CD8-positive, alpha-beta memory T cell (primary cell): ENCODE measurements at places on chromosomes 1 and 21.
A peak's percentile ranks its signal among the peaks of the same experiment; 100 is the strongest.

DNA sequence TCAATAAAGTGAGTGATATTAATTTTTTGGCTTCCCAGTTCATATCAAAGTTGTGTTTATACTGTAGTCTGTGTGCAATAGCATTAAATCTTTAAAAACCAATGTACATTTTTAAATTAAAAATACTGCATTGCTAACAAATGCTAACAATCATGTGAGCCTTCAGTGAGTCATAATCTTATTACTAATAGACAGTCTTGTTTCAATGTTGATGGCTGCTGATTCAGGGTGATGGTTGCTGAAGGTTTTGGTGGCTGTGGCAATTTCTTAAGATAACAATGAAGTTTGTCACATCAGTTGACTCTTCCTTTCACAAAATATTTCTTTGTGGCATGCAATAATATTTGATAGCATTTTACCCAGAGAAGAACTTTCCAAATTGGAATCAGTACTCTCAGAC is 109.0 kb downstream of the ZMYM4 start:
- DNase-seq: no peak

- DNase-seq: no peak
Observed at GRCh38 chr1:177171536-177172123, 872 bp downstream of the BRINP2 start.

GRCh38 chr1:213759359-213760181 is 228.2 kb upstream of the PROX1 start:
- no peak for DNase-seq

DNA sequence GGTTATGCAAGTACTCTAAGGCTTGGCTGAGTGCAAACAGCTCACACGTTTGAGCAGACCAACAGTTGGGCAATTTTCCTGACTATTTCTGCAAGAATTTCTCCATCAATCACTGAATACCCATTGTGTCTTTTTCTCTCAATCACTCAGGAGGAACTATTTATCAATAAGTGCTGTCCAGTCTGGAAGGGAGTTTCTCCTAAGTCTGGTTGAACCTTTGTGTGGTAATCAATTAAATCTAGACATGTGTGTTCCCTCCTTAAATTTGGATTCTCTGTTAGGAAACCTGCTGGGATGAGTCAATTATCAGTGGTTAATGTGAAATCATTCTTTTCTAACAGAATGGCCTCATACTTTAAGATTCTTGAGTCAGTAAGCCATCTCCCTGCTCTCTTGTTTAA is 6.8 kb upstream of the AADACL3 start:
- DNase-seq: no peak

- no peak for DNase-seq
Observed at GRCh38 chr1:185393815-185394214, 76.8 kb upstream of the IVNS1ABP start.

GRCh38 chr1:67705735-67706453 is 20.9 kb downstream of the GADD45A start:
- no peak for DNase-seq

- DNase-seq: no peak
Observed at GRCh38 chr1:119794876-119795240, 16.4 kb downstream of the REG4 start.

- DNase-seq: no peak
Observed at GRCh38 chr21:15644489-15644888, 85.3 kb upstream of the USP25 start.

DNA sequence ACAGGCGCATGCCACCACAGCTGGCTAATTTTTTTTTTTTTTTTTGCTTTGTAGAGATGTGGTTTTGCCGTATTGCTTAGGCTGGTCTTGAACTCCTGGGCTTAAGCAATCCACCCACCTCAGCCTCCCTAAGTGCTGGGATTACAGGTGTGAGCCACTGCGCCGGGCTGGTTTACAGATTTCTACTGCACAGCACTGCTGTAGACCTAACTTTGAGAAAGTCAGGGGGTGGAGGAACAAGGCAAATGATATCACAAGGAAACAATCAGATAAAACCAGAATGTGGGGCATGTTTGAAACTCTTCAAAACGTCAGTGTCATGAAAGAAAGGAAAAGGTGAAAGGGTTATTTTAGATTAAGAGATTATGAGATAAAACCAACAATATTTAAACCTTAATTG is 45.3 kb downstream of the URB2 start:
- DNase-seq: no peak

GRCh38 chr1:213783893-213784292 is 203.9 kb upstream of the PROX1 start:
- no peak for DNase-seq

GRCh38 chr1:240935920-240936319 is 324.0 kb upstream of the GREM2 start:
- no peak for DNase-seq

GRCh38 chr1:21851430-21852250 is 39.6 kb downstream of the LDLRAD2 start:
- DNase-seq: no peak

GRCh38 chr21:31554511-31555022 is 104.9 kb upstream of the SOD1 start:
- DNase-seq: no peak

GRCh38 chr1:158071138-158071537 is 77.7 kb downstream of the KIRREL1 start:
- DNase-seq: no peak

DNA sequence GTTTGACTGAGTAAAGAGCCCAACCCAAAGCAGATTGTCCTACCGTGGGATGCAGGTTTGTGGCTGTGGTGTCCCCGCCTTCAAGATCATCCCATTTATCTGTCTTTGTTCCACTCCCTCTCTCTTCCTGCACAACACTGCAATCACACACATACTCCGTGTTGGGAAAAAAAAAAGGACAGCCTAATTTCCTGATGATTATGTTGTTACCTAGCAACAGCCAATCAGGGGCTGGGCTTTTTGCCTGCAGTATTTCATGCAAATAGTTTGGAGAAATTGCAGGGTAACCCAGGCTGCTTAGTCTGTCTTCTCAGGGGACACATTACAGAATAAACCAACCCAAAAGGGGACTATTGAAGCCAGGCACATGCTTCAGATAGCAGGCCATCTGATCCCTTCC is 38.3 kb downstream of the PHC2 start:
- no peak for DNase-seq

DNA sequence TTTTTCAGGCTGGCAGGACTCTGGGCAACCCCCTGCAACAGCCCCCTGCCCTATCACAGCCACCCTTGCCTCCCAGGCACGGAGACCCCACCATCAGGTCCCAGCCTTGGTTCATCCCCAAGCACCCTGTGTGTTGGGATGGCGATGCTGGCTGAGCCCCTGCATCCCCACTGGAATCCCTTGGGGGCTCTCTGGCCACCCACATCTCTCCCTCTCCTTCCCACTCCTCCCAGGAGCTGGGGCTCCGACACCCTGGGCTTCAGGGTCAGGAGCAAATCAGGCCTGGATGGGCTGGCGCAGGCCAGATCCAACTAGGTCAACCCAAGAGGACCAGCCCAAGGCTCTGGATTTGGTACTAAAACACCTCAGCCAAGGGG is 25.9 kb downstream of the COL6A1 start:
- DNase-seq: no peak

DNA sequence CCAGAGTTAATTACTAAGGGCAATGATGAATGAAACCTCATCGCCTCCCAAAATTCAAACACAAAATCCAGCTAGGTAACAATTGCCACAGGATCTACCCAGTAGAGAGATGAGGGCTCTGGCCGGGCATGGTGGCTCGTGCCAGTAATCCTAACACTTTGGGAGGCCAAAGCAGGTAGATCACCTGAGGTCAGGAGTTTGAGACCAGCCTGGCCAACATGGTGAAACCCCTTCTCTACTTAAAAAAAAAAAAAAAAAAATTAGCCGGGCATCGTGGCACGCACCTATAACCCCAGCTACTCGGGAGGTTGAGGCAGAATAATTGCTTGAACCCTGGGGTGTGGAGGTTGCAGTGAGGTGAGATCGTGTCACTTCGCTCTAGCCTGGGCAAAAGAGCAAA is 15.8 kb downstream of the CD2 start:
- DNase-seq: no peak

GRCh38 chr1:237875291-237875690 is 15.4 kb downstream of the ZP4 start:
- DNase-seq: no peak

- DNase-seq: no peak
Observed at GRCh38 chr1:66393586-66394287, 140.2 kb upstream of the SGIP1 start.

DNA sequence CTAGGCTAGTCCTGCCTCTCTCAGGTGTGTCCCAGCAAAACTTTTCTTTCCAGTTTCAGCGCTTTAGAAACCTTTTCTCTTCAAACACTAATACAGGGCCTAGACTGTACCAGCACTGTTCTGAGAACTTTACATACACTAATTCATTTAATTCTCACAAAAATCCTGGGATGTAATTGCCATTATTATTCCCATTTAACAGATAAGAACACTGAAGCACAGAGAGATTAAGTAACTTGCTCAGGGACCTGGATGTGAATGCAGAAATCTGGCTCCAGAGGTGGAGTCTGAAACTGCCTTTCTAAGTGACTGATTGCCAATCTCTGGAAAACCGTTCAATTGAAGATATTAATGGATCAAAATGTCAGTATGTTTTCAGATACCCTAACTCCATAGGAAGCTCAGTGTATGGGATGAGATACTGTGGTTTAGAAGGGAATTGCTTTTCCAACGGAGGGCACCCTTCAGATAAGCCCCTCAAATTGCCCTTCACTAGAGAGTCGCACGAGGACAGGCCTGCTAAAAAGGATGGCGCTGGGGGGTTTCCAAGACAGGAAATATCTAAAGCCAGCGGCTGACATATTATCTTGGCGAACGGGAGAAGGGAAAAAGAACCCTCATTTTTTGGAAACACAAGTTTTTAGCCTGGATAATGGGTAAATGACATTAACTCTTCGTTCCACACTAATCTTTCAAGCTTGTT is 698 bp upstream of the UCK2 start:
- no peak for DNase-seq

DNA sequence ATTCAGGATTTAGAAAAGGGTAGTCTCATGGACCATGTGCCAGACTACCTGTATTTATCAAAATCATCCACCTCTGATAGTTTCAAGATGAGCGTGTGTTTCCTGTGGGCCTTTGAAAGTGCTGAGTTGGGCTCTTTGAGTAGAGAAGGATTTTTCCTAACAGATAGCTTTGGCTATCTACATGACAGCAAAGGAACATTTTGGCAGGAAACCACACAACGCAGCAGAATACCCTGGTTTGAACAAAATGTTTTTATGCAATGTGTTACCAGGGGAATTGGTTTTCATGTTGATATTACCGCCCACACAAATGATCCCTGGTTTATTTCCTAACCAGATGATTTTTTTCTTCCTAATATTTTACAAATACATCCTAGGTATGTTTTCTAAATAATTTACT is 431.4 kb downstream of the NEGR1 start:
- no peak for DNase-seq

GRCh38 chr1:82398357-82398756 is 597.6 kb downstream of the ADGRL2 start:
- no peak for DNase-seq

DNA sequence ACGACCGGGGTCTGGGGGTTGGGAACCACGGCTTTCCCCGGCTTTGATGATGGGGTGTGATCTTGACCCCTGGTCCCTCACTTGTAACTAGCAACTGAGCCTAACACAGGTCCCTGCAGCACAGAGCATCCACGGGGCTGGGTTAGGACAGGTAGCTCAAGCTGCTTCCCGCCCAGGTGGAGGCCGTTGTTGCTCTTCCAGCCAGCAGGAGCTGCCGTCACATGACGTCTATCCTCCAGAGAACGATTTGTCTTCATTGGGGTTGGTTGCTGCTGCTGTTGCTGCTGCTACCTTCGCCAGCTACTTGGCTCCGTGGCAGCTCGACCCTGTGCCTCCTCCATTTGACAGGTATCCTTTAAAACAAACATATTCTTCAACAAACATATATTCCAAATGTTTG is 74.3 kb upstream of the ADAR start:
- no peak for DNase-seq

DNA sequence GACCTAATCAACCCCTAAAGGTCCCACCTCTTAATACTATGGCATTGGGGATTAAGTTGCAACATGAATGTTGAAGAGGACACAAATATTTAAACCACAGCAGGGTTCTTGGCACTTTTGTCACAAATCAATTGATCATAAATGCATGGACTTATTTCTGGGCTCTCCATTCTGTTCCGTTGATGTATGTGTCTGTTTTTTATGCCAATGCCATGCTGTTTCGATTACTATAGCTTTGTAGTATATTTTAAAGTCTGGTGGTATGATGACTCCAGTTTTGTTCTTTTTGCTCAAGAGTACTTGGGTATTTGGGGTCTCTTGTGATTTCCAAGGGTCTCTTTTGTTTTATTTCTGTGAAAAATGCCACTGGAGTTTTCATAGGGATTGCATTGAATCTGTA is 34.7 kb upstream of the PLA2G2A start:
- no peak for DNase-seq

GRCh38 chr21:33112151-33112550 is 42.2 kb downstream of the OLIG1 start:
- DNase-seq: no peak

GRCh38 chr21:29181799-29182470 is 51.5 kb downstream of the MAP3K7CL start:
- DNase-seq: no peak

- DNase-seq: no peak
Observed at GRCh38 chr1:183234660-183235476, 48.8 kb downstream of the LAMC2 start.

DNA sequence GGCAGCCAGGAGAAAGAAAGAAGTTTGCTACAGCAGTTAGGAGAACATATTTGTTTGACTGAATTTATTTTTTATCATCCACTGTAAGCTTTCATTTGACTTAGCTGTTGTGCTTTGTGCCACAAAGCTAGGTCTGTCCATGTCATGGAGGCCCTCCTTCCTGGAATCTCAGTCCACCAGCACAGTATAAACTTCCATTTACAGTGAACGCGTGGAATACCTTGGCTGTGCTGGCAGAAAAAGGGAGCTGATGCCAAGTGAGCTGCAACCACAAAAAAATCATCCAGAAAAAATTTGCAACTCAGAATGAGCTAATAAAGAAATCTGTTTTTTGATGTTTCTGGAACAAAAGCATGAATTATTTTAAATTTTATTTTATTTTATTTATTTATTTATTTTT is 72.6 kb downstream of the ATP6V1G3 start:
- no peak for DNase-seq

GRCh38 chr1:235367000-235367908 is at the start of gene TBCE:
TSS of gene TBCE (plus strand) at chr1:235367427. CDS start at chr1:235380050, 12,623 bp downstream.
- DNase-seq: peak; percentile 76

- DNase-seq: no peak
Observed at GRCh38 chr1:145955436-145955835, 2.4 kb downstream of the LIX1L start.

GRCh38 chr1:100699744-100700143 is 19.8 kb upstream of the VCAM1 start:
- DNase-seq: no peak

GRCh38 chr1:147771226-147772125 is 11.1 kb upstream of the GJA5 start:
- no peak for DNase-seq

- DNase-seq: no peak
Observed at GRCh38 chr1:2395245-2395644, 3.6 kb downstream of the RER1 start.

GRCh38 chr1:28246427-28246832 is 10.5 kb downstream of the ATP5IF1 start:
- DNase-seq: peak; percentile 69
